ENCODE measurements at places on chromosomes 12 and 14.

- no peak for DNase-seq
These were observed 1.8 kb downstream of the SLC38A1 start for GRCh38 chr12:46266869-46267574.

- DNase-seq, result no peak
These were observed 37.2 kb downstream of the DDX51 start for GRCh38 chr12:132106921-132107320.

GRCh38 chr14:79363291-79363690 lies 848.0 kb downstream of the DIO2 start:
- no peak for DNase-seq

- no peak for DNase-seq
These were observed 5.4 kb downstream of the SLC15A4 start for GRCh38 chr12:128818065-128819022.

DNA sequence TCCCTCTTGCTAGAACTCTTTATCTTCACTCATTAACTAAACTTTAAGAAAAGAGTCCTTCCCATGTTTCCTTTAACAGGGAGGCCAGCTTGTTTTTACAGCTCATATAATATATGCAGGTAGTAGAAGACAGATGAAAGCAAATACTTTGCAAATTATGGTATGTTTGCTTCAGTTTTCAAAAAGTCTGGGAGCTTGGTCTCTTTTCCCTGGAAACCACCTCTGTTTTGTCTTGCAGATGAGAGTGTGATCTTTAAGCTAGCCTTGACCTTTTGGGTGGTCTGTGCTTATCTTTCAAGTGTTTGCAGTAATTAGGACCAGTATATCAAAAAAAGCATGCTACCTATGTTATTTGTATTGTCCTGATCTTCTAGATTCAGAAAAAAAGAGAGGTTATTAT lies 62.7 kb downstream of the ERC1 start:
- no peak for DNase-seq

- no peak for DNase-seq
These were observed 21.4 kb downstream of the ABCB9 start for GRCh38 chr12:122944605-122945592.

DNA sequence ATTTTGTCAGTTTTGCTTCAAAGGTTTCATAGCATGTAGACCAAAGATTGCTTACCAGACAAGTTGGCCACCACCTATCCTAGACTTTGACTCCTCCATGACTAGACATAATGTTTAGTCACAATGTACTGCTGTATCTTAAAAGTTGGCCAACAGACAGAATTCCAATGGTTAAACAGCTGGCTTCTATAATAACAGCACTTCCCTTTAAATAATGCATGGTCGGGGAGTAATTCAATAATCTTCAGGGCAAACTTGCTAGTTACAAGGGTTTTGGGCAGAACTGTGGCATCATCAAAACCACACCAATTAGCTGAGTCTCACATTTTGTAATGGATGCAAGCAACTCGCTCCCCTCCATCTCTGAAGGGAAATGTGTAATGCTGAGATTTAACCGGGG lies 56.9 kb downstream of the IGF1 start:
- DNase-seq, result no peak

- DNase-seq, result peak; percentile 52
These were observed 227.0 kb downstream of the ALG10 start for GRCh38 chr12:34249271-34249670.

GRCh38 chr12:31007636-31008175 lies 66.0 kb upstream of the DDX11 start:
- DNase-seq, result no peak

- no peak for DNase-seq
These were observed 404.4 kb downstream of the SLC6A15 start for GRCh38 chr12:84507956-84508850.

GRCh38 chr12:111251787-111252186 lies 117.1 kb downstream of the PHETA1 start:
- no peak for DNase-seq

- DNase-seq, result no peak
These were observed 90.9 kb upstream of the MDM1 start for GRCh38 chr12:68422956-68423574.

- no peak for DNase-seq
These were observed 26.7 kb downstream of the SLC25A29 start for GRCh38 chr14:100279563-100279962.

GRCh38 chr12:130880411-130880885 lies 8.6 kb downstream of the RAN start:
- DNase-seq, result no peak

- no peak for DNase-seq
These were observed 20.0 kb downstream of the RBMS2 start for GRCh38 chr12:56541631-56542030.

DNA sequence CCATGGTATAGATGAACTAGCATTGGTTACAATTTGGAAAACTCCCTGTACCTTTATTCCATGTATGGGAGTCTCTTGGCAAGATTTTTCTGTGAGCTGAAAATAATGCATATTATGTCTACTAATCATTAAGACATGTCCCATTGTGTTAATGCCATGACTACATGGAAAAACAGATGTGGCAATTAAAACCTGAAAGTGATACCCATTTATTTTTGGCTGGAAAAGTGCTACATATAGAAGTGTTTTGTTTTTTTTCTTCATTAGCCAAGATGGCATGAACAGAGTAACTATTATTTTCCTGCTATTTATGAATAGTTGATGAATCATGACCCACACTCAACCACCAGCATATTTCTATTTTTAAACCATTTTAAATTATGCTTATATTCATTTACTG lies 58.2 kb downstream of the ALG10B start:
- DNase-seq, result no peak

- DNase-seq, result no peak
These were observed 4.4 kb downstream of the KMT2D start for GRCh38 chr12:49055978-49056754.

- DNase-seq, result no peak
These were observed 44.4 kb downstream of the DGLUCY start for GRCh38 chr14:91158091-91158790.

DNA sequence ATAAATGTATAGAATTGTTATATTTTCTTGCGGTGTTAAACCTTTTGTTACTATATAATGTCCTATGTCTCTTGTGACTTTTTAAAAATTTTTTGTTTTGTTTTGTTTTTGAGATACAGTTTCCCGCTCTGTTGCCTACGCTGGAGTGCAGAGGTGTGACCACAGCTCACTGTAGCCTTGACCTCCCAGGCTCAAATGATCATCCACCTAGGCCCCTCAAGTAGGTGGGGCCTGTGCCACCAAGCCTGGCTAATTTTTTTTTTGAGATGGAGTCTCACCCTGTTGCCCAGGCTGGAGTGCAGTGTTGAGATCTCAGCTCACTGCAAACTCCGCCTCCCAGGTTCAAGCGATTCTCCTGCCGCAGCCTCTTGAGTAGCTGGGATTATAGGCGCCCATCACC lies 26.5 kb upstream of the RCOR1 start:
- no peak for DNase-seq

DNA sequence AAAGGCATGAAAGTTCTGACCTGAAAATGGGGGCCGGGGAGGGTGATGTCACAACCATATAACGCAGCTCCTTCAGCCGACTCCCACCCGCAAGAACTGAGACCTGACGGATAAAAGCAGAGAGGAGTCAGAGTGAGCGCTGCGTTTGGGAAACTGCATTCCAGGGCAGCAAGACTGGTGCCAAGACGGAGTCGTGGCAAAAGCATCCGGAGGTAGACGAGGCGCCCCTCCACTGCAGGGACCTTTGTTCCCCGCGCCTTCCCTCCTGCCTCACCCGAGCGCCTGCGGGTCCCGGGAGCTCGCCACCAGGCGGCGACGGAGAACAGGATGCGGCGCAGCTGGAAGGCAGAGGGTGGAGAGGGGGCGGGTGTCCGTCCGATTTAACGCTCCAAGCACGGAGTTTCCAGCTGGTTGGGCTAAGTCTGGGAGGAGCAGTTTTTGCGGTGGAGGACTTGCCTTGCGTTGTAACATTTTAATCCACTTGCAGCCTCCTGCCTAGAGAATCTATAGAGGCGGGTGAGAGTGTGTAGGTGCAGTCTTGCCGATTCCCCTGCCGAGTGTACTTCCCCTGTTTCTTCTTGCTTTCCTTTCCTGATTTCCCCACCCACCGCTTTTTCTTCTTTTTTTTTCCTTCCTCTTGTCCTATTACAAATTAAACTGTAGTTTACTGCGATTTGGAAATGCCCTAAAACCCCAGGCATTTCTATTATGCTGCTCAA lies 1.2 kb upstream of the CPNE8 start:
- DNase-seq, result no peak

DNA sequence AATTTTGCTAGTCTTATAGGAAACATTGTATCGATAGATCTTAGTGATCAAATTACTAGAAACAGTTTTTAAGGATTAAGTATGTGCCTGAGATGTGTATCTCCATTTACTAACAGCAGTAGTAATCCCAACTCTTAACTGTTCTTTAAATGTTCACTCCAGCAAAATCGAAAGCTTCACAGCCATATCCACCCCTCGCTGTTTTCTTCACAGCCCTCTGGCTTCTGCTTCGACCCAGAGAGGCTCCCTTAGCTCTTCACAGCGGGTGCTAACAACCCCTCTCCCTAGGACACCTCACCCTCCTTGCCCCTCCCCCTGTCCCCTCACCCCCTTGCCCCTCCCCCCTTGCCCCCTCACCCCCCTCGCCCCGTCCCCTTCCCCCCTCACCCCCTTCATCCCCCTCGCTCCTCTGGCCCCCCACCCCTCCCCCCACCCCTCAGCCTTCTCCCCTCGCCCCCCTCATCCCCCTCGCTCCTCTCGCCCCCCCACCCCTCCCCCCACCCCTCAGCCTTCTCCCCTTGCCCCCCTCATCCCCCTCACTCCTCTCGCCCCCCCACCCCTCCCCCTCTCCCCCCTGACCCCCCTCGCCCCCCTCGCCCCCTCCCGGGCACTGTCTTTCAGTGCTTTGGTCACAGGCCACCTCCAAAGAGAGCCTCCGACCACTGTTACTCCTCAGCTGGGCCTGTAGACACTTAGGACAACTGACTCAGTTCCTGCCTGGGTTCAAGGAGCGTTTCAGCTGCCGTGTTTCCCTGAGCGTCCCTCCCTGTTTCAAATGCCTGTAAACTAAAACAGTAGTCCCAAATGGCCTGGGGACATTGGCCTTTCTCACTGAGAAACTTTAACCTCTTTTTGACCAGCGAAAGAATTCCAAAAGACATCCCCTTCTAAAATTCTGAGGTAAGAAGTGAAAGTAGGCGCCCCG lies 46.0 kb upstream of the DYNC1H1 start:
- no peak for DNase-seq

GRCh38 chr12:53338017-53338416 lies 1.9 kb upstream of the SP7 start:
- DNase-seq, result no peak

DNA sequence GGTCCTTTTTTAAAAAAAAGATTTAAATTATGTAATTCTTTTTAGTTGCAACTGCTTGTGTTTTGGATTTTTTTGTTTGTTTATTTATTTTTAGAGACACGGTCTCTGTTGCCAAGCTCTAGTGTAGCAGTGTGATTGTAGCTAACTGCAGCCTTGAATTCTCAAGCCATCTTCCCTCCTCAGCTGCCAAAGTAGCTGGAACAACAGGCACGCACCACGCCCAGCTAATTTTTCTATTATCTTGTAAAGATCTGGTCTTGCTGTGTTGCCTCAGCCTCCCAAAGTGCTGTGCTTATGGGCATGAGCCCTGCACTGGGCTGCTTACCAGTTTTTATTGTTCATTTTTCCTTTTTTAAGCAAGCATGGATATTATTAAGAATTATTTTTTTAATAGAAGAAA lies 10.6 kb upstream of the ART4 start:
- DNase-seq, result no peak

GRCh38 chr14:99026471-99026870 lies 245.5 kb downstream of the BCL11B start:
- DNase-seq, result no peak

DNA sequence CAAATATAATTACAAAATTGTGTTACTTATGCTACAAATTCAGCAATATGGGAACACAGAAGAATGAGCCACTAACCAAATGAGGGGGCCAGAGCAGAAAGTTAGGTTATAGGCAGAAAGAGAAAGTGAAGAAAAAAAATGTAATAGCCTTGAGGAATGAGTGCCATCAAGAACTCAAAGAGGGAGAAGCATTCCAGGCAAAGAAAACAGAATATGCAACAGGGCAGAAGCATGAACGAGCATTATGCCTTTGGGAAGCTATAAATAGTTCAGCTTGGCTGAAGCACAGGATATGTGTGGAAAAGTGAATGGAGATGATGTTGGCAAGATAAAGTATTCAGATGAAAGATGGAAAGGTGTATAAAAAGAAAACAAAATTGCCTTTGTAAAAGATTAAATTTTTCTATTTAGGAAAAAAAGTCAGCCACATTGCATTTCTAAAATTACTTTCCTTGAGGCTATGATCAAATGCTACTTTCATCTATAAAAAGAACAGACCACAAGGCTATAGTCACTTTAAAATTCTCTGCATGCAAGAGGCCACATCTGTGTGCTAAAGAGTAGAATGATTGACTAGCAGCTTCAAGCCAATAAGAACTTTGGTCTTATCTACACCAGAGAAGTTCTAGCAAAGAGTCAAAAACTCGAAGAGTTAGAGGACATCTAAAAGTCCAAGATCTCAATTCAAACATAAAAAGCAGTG lies 193.6 kb upstream of the GARIN6 start:
- no peak for DNase-seq

GRCh38 chr14:91300283-91300895 lies 55.9 kb upstream of the GPR68 start:
- no peak for DNase-seq

DNA sequence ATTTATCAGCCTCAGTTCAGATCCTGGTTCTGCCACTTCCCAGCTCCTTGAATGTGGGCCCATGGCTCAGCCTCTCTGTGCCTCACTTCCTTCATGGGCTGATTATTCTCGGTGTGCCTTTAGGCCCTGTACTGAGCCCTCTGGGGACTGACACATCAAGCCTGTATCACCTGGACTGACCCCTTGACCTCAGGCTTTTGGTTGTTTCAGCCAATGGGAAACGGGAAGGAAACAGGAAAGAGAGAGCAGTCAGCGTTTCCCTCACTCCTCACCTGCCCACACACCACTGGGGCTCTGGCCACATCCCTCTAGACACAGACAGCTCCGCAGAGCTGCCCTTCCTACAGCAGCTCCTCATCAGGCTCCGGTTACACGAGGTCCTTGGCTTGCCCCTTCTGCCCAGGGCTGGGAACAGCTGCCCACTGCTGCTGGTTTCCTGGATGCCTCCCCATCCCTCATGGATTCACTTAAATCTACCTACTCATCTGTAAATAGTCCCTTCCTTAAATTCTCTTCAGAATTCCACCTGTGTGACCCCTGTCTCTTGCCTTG lies 37.0 kb upstream of the ITPR2 start:
- no peak for DNase-seq

DNA sequence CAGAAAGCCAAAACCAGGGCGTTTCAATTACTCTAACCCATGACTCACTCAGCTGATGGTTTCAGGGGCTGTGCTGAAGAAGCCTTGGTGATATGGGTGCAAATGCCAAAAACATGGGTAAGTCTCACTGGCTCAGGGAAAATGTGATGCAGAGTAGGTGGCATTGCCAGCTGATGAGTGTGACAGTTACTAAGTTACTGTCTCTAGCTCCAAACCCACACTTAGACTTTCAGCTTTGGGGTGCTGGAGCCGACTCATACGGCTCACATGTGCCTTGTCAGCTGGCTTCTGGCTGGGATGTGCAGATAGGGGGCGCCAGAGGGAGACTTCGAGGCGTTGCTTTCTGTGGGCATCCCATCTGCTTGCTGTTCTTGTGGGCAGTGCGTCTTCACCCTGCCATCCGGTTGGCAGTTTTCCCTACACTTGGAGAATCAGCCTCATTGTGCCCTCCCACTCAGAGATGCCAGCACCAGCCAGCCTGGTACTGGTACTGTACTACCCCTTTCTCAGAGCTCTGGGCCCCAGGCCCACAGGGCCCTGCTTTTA lies 11.1 kb upstream of the KRT7 start:
- DNase-seq, result no peak

- no peak for DNase-seq
These were observed 480.7 kb downstream of the TMEM132D start for GRCh38 chr12:129423041-129423580.

- no peak for DNase-seq
These were observed 42.0 kb upstream of the NUDT4 start for GRCh38 chr12:93335603-93336162.

Data from vagina (tissue), 2 donors.